AG04449 (cell line): ENCODE measurements at places on chromosomes 11 and 22.

DNA sequence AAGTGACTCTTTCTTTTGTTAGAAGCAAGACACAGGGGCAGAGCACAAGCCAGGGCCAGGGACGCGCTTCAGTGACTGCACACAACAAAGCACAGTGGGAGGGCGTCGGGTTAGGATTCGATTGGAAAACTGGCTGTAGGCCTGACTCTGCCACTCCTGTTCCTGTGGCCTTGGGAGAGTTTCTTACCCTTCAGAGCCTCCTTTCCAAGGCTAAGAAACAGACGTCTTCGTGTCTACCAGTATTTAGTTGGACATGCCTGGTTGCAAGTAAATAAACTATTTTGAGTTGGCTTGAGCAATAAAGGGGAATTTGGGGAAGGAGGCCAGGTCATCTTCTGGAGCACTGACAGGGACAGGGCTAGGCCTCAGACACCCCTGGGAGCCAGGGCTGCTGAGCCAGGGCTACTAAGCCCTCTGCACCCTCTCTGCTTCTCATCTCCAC lies 549.1 kb downstream of the INSC start:
- no peak for DNase-seq

- DNase-seq = peak; percentile 16
Observed at GRCh38 chr22:28283068-28283654, 364.1 kb upstream of the PITPNB start.

DNA sequence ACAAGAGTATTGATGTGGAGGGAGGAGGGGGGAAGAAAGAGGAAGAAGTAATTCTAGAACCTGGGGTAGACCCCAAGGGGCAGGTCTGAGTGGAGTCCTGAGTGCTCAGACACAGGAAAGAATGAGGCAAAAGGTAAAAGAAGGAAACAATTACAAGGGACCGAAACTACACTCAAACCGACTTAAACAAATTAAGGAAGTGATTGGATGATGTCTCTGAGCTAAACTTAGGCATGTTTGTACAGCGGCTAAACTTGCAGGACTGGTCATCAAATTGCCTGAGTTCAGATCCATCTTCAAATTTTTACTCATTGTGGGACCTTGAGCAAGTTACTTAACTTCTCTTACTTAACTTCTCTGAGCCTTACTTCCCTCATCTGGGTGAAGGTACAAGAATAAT lies 86.3 kb upstream of the LRRC55 start:
- DNase-seq = no peak

- no peak for DNase-seq
Observed at GRCh38 chr11:61911701-61912529, 5.5 kb downstream of the RAB3IL1 start.

GRCh38 chr11:93653571-93653970 lies 7.9 kb upstream of the CEP295 start:
- no peak for DNase-seq

DNA sequence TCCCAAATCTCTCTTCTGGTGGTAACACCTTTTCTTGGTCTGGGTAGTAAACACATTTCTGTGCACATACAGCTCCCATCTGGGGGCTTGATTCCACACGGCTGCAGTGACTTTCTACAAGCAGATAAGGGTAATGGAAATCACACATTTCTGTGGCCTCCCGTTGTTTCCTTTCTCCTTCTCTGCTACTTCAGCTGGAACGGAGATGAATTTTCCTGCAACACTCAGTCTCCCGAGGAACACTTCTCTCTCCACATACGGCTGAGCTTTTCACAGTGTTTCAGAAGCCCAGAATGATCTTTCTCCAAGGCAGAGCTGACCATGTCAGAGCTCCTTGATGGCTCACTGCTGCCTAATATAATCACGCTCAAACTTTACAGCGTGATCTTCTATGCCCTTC lies 364.3 kb upstream of the NARS2 start:
- DNase-seq = no peak

- no peak for DNase-seq
Observed at GRCh38 chr11:20388096-20389055, 860 bp downstream of the PRMT3 start.

DNA sequence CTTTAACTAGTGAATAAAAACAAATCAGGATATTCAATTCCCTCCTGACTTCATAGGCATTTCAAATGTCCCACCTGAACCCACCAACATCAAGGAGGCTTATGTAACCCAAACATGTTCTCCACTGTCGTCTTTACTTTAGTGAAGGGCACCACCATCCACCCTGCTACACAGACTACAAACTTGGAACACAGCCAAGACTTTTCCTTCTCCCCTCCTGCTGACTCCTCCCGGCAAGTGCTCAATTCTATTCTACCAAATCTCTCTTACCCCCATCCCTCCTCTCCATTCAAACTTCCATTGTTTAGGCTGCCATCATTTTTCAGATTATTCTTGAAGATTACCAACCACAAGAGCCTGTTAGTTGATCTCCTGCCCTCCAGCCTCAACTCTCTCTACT lies 24.3 kb downstream of the SAAL1 start:
- no peak for DNase-seq

- DNase-seq = no peak
Observed at GRCh38 chr11:103958475-103959215, 77.8 kb upstream of the DDI1 start.

DNA sequence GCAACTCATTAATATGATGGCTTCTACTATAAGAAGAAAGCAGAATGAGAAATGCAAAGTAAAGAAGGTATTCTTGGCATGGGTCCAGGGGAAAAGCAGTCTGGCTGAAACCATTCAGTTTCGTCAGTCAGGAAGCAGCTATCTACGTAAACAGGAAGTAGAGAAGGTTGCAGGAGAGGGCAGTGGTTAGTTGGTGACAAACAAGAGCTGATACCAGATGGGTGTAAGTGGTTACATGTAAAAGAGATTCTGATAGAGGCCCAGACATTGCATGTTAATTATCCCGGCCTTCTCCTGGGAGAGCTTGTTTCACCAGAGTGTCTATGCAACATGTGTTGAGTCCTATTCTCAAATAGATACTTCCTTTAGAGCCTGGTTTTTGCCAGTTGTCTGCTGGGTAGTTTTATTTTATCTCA lies 58.4 kb upstream of the PSMA1 start:
- DNase-seq = no peak

DNA sequence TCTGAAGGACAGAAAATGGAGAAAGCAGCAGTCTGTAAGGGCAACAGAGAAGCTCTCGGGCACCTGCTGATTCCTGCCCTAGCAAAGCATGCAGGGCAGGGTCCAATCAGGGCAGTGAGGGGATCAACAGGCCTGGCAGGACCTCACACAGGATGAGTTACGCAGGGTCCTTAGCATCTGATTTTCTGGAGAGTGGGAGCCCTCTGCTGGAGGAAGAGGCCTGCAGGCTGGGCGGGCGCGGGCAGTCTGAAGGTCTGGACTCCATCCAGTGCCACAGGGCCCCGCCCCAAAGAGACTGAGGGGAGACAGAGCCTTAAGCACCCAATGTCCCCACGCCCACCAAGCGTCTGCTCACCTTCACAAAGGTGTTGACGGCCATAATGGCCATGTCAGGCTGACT lies 28.9 kb downstream of the AP1B1 start:
- no peak for DNase-seq

DNA sequence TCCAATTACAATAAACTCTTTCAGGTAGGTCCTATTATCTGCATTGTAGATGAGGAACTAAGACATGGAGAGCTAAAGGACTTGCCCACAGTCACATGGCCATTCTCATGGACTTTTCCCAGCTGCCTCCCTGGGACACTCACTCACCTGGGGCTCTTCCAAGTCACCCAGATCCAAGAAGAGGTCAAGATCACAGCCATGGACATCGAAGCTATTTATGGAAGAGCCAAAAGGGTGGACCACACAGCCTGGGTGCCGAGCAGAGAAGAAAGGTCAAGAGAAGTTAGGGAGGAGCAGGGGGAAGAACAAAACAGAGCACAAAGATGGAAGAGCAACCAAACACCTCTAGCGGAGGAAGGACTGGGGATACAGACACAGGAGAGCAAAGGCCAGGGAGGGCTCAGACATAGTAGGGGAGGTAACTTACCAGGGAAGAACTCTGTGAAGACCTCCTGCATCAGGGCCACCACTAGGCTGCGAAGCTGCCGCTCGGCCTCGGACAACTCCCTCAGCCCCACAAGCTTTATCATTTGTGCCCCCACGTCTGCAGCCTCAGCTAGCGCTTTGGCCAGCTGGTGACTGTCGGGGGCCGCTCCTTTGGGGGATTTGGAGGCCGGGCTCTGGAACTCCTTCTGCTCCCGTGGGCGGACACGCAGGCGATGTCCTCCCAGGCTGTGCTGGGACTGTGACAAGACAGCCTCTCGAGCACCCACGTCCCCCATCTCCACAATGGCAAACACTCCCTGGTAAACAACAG lies 7.4 kb upstream of the EEF1G start:
- no peak for DNase-seq

- DNase-seq = no peak
Observed at GRCh38 chr22:50506611-50507420, 686 bp downstream of the LMF2 start.

GRCh38 chr11:60513496-60514460 lies 1.4 kb upstream of the MS4A13 start:
- no peak for DNase-seq

DNA sequence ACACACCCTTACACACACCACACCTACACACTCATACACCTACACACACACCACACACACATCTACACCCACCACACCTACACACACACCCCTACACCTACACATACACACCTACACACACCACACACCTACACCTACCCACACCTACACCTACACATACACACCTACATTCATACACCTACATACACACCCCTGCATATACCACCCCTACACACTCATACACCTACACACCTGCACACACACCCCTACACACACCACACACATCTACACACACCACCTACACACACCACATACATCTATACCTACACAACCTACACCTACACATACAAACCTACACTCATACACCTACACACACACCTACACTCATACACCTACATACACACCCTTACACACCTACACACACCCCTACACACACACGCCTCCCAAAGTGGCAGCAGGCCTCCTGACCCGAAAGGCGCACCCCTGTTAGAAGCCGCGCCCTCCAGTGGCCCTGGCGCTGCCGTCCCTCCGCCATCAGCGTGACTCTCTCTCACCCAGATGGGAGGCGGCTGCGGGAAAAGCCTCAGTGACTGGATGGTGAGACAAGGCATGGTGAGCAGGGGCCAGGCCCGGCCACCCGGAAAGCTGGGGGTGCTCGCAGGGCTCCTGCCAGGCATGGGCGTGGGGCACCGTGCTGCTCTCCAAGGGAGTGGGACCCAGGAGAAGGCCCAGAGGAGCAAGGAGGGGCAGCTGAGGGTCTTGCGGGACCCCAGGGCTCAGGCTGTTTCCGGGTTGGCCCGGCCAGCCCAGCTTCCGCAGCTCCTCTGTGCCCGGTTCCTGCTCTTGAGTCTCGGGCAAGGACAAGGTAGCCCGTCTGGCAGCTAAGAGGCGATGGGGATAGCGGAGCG lies 37.0 kb upstream of the HMOX1 start:
- no peak for DNase-seq

DNA sequence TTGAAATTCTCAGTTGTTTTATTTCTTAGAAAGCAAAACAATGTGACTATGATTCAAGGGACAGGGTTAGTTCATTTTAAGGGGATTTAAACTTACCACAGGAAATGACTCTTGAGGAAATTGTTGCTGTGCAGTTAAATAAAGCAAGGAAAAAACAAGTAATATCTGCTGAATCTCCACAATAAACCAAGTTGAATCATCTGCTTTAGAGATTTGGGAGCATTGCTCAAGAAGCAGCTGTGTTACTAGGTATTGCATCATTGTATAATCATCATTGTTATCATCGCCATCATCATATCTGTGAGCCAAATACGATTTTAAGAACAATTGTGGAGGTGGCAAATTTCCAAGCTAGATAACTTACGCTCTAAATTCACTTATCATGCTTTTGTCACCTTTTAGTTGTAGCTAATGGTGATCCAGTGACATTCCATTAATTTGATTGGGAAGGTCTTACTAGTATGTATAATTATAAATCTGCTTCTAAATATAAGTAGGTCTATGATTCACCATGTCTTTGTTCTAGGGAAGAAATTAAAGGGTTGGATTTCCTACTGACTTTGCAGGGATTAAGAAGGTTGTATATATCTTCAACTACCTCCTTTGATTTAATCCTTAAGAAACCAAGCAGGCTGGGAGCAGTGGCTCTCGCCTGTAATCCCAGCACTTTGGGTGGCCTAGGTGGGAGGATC lies 19.9 kb downstream of the MMP10 start:
- peak; percentile 86 for DNase-seq

DNA sequence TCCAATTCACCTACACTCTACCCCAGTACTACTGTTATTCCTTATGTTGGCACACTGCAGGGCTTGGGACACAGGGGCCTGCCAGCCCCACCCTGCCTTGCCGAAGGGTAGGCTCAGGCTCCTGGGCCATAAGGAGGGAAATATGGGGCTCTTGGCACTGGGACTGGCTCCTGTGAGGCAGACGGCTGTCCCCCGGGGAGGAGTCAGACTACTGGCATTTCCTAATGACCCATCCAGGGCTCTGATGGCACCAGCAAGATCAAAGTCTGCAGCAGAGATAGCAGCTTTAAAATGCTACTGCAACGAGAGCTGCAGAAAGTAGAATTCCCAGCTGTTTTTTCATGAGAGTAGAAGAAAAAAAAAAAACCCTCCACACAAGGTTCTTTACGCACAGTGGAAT lies 42.2 kb upstream of the CYP2D6 start:
- peak; percentile 23 for DNase-seq

- no peak for DNase-seq
Observed at GRCh38 chr11:123681030-123681429, 26.6 kb upstream of the SCN3B start.
